ENCODE measurements at places on chromosomes 3 and 15.

DNA sequence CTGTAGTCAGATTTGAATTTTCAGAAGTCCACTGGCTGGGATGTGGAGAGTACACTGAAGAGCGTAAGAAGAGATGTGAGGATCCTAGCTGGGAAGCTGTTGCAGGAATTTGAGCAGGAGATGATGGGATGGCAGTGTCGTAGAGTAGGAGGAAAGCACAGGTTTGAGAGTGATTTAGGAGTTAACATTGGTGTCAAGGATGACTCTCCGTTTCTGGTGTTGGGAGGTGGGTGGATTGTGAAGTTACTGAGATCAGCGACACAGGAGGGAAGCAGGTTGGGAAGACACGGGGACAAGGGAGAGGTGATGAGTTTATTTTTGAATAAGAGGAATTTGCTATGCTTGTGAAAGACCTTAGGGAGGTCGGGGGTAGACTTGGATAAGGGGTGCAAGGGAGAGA lies 434.2 kb upstream of the TPM1 start:
- H3K4me3 ChIP-seq: no peak overlapping the region
- H3K27me3 ChIP-seq: no peaks in the 10 kb centered on the region
- H3K36me3 ChIP-seq: no peaks in the 10 kb centered on the region

DNA sequence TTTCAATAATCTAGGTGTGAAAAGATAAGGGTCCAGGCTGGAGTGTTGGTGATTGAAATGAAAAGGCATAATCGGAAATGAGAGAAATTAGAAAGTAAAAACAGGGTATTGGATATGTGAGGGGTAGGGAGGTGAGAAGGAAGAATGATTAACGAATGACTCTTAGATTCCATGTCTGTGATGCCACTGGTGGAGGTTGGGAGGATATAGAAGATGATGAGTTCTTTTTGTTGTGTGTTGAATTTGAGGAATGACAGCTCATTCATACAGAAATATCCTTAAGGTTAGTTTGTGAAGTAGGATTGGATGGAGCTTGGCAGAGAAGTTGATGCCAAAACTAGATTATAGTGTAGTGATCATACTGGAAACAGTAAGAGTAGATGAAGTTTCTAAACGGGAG lies 72.2 kb upstream of the CCNL1 start:
- H3K36me3 ChIP-seq: no peaks in the 10 kb centered on the region
- no peak for DNase-seq
- no peaks in the 10 kb centered on the region for H3K4me1 ChIP-seq
- H3K27ac ChIP-seq: no peak overlapping the region

DNA sequence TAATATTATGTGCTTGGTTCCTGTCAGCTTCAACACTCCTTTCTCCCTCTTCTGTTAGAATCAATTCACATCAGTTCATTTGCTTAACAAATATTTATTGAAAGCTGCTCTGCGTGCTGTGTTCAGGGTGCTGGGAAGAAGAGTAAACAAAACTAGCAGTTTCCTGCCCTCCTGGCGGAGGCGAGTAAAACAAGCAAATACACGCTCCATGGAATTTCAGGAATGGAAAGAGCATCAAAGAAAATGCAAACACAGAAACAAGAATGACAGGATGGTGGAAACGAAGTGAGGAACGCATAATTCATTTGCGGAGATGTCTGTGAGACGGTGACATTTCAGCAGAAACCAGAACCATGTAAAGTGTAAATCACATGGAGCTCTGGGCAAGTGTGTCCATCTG lies 49.4 kb upstream of the SPTSSB start:
- H3K4me3 ChIP-seq: no peak overlapping the region
- no peak for DNase-seq
- H3K27ac ChIP-seq: no peak overlapping the region
- no peaks in the 10 kb centered on the region for H3K36me3 ChIP-seq

- no peak overlapping the region for H3K4me3 ChIP-seq
- peaks cover 10% of the 10 kb centered on the region for H3K36me3 ChIP-seq
Measured at GRCh38 chr15:89129123-89129815, 41.0 kb downstream of the ABHD2 start.

DNA sequence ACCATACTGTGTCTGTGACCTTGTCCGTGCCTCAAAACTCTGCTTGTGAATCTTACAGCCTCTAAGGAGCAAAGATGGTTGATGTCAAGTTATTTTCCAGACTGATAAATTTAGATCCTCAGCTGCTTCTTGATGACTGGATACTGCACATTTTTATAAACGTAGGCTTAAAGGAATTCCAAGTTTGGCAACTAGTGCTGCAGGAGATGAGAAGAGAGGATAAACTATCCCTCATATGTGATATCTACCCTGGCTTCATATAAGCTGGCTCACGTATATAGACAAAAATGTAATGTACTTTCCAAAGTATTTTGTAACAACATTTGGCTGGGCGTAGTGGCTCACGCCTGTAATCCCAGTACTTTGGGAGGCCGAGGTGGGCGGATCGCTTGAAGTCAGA lies 89.6 kb downstream of the GMPS start:
- H3K27ac ChIP-seq: no peak overlapping the region
- H3K4me1 ChIP-seq: no peaks in the 10 kb centered on the region
- H3K36me3 ChIP-seq: no peaks in the 10 kb centered on the region
- DNase-seq: no peak
- H3K27me3 ChIP-seq: no peaks in the 10 kb centered on the region

DNA sequence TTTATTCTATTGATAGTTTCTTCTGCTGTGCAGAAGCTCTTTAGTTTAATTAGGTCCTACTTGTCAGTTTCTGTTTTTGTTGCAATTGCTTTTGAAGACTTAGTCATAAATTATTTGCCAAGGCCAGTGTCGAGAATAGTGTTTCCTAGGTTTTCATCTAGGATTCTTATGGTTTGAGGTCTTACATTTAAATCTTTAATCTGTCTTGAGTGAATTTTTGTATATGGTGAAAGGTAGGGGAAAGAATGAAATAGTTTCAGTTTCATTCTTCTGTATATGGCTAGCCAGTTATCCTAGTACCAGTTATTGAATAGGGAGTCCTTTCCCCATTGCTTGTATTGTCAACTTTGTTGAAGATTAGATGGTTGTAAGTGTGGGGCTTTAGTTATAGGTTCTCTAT lies 10.6 kb upstream of the GCSAM start:
- H3K27me3 ChIP-seq: no peaks in the 10 kb centered on the region
- no peak for DNase-seq
- H3K4me3 ChIP-seq: no peak overlapping the region
- no peaks in the 10 kb centered on the region for H3K4me1 ChIP-seq

DNA sequence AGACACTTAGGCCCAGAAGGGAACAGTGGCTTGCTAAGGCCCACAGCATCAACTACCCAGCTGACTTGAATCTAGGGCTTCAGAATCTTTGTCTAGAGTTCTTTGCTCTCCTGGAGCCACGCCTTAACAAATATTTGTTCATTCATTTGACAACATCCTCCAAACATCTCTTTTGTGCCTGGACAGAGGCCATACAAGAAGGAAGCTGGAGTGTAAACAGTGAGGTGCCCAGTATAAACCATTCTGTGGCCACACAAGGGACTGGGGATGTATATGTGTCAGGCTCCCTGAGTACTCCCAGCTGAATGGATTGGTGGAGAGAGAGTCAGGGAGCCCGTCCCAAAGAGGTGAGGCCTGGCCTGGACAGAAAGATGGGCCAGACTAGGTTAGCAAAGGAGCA lies 3.4 kb downstream of the CIB2 start:
- no peaks in the 10 kb centered on the region for H3K27me3 ChIP-seq
- H3K4me3 ChIP-seq: no peak overlapping the region
- H3K27ac ChIP-seq: no peak overlapping the region
- no peaks in the 10 kb centered on the region for H3K36me3 ChIP-seq
- no peak for DNase-seq

DNA sequence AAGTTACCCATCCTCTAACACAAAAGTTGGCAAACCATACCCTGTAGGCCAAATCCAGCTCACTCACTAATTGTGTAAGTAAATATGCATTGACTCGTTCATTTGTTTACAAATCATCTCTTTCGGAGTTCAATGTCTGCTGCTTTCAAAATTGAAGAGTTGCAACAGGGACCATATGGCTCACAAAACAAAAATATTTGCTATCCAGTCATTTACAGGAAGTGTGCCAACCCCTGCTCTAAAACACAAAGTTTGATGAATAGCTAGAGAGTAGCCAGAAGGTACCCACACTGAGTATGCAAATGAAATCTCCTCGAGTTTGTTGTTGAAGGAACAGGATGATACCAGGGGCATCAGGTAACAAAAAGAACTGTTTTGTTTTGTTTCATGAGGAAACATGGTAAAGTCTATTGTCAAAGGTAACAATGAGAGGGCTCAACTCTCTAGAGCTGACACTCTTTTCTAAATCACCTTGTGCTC lies 236.2 kb upstream of the THBS1 start:
- no peaks in the 10 kb centered on the region for H3K27me3 ChIP-seq
- no peak for DNase-seq
- H3K4me1 ChIP-seq: no peaks in the 10 kb centered on the region
- no peak overlapping the region for H3K4me3 ChIP-seq
- H3K27ac ChIP-seq: no peak overlapping the region
- H3K36me3 ChIP-seq: no peaks in the 10 kb centered on the region

- H3K4me1 ChIP-seq: peaks cover 9% of the 10 kb centered on the region
- H3K27ac ChIP-seq: no peak overlapping the region
- no peaks in the 10 kb centered on the region for H3K27me3 ChIP-seq
- H3K36me3 ChIP-seq: no peaks in the 10 kb centered on the region
- DNase-seq: no peak
Measured at GRCh38 chr3:25817107-25817506, 27.2 kb downstream of the OXSM start.

DNA sequence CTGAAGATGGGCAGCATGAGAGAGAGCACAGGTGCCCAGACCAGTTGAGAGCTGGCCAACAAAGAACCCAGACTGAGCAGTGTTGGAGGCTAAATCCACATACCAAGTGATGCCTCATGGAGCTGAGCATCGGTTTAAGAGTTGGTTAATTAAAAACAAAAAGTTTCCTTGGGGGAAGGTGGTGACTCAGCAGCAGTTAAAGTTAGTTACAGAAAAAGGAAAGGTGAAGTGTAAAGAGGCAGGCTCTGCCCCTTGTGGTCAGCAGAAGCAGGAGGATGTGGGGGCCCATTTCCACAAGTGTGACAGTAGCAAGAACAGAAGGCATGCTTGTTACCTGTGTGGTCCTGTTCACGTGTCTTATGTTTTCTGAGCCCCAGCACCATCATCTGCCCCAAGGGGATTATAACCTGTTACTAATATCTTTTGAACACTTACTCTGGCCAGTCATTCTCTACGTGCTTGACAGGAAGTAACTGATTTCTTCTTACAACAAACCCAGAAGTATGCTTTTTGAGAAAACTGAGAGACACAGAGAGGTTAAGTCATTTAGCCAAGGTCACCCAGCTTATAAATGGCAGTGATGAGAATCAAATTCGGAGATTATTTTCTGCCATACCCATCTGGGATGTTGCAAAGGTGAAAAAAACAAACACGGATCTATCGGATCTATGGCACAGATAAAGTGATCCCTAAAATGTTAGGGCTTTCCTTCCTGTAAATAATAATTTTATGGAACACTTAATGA lies 91.0 kb downstream of the EPHB1 start:
- no peaks in the 10 kb centered on the region for H3K36me3 ChIP-seq
- H3K4me1 ChIP-seq: peaks cover 3% of the 10 kb centered on the region
- H3K27me3 ChIP-seq: no peaks in the 10 kb centered on the region
- H3K4me3 ChIP-seq: no peak overlapping the region
- DNase-seq: no peak

DNA sequence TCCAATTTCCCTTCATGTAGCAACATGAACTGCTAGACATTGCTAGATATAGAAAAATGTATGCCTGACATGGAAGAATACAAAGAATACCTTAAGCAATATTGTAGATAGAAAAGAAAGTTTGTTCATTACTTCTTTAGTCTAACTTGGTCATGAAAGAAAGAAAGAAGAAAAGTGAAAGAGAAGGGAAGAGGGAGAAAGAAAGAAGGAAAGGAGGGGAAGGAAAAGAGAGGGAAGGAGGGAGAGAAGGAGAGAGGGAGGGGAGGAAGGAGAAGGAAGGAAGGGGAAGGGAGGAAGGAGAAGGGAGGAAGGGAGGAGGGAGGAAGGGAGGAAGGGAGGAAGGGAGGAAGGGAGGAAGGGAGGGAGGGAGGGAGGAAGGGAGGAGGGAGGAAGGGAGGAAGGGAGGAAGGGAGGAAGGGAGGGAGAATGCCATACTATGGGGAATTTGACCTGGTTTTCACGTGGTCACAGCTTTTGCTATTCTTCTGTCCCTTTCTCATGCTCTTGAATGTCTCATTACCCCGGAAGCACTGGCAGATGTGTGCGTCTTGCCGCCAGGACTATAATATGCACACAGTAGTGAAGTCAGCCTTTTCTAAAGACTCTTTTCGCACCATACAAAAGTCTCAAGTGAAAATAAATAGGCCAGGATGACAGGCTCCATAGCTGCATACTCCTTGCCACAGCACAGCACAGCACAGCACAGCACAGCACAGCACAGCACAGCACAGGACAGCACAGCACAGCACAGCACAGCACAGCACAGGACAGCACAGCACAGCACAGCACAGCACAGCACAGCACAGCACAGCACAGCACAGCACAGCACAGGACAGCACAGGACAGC lies 78.2 kb downstream of the CHAC1 start:
- H3K4me1 ChIP-seq: no peaks in the 10 kb centered on the region
- peaks cover 9% of the 10 kb centered on the region for H3K36me3 ChIP-seq
- H3K27ac ChIP-seq: no peak overlapping the region

GRCh38 chr3:197490098-197491058 lies 65.4 kb downstream of the BDH1 start:
- no peaks in the 10 kb centered on the region for H3K27me3 ChIP-seq
- H3K36me3 ChIP-seq: no peaks in the 10 kb centered on the region
- peaks cover 64% of the 10 kb centered on the region for H3K4me1 ChIP-seq
- no peak overlapping the region for H3K4me3 ChIP-seq

DNA sequence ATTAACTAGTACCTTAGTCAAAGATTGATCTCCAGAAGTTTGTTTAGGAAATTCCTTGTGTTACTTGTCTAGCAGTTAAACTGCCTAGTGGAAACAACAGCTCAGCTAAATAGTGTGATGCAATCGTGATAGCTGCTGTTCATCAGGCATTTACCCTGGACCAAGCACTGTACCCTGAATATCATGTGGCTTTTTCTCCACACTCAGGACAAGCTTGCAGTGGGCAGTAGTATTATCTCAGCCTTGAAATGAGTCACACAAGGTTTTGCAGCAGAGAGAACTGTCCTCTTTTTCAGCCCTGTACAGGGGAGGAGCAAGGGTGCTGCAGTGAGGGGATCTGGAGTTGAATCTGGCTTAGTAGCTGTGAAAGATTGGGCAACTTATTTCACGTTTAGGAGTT lies 208.4 kb downstream of the TP63 start:
- no peaks in the 10 kb centered on the region for H3K4me1 ChIP-seq
- H3K4me3 ChIP-seq: no peak overlapping the region
- no peak for DNase-seq

GRCh38 chr3:194548346-194549321 lies 61.8 kb upstream of the ATP13A3 start:
- DNase-seq: no peak
- H3K4me1 ChIP-seq: peaks cover 18% of the 10 kb centered on the region
- no peak overlapping the region for H3K4me3 ChIP-seq
- H3K27ac ChIP-seq: no peak overlapping the region
- no peaks in the 10 kb centered on the region for H3K36me3 ChIP-seq
